AG09309 (cell line): ENCODE measurements at places on chromosomes 1 and 21.

GRCh38 chr1:161988413-161988812 lies 35.3 kb downstream of the OLFML2B start:
- no peak for DNase-seq

DNA sequence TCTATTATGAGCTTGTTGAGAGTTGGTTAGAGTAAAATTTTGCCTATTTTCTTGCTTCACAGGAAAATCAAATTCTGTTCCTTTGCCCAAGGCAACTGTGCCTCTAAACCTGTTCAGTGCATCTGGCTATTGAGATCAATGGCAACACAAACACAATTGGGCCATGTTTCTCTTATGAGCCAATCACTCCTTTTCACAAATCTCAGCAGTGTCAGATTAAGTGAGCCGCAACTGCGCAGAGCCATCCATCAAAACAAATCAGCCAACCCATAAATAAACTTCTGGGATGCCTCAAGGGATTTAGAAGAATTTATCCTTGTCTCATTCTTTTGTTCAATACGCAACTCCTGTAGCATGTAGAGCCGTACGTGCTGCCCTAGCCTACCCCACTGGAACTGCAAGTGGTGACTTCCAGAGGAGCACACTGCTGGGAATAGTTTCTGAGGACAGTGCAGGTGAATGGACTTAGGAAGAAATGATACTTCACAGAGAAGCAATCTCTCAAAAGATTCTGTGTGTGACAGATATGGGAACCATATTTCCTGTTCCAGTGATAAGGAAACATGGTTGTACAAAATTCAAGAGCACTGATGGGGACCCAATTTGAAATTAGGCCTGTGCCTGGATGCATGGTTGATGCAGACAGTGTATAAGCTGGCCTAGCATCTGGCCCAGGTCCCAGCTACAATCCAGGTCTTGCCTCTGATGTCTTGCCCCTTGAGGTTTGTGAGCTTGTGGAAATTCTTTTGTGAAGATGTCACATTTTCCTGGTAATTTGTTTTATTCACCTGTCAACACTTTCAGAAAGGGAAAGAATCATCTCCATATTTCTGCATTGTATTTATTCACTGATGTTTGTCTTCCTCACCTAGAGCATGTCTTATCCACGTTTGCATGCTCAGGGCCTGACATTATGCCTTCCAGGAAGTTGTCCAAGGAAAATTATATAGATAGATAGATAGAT lies 166.2 kb downstream of the URB2 start:
- no peak for DNase-seq

DNA sequence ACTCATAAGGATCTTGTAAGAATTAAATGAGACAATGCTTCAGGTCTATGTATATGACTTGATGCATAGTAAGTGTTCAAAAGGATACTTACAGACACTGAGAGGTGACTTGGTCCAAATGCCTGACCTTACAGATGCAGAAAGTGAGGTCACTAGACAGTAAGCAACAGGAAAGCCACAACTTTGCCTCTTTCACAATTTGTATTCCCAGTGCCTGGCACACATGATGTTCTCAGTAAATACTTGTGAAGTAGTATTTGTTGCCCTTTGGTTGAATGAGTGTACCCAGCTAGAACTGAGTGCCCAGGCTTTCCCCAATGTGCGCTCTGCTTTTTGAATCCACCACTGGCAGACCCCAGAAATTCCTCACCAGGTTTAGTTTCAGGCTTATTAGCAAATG lies 105.1 kb downstream of the BEND5 start:
- no peak for DNase-seq

- DNase-seq = no peak
Observed at GRCh38 chr1:30664103-30664755, 59.2 kb downstream of the MATN1 start.

DNA sequence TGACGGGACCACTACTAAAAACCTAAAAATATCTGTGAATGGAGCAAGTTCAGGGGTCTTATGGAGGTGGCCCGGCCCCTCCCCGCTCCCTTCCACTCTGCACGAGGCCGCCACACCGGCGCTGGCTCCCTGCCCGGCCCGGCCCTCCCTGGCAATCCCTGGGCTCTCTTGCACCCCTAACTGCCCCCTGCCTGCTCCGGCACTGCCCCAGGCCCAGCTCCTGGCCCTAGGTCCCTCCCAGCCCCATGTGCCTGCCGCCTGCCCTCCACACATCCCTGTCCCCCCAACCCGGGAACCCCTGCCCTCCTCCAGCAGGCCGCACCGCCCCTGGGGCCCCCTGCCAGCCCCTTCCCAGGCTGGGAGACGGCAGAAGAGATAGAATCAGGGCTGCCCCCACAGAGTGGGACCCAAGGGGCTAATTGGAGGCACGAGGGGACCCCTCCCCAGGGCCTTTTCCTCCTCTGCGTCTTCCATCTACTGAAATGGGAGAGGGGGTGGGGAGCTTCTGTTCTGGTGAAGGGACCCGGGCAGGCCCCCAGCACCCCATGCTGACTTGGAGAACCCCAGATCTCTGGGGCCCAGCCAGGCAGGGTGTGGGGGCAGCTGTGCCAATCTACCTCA lies 9.3 kb upstream of the CTRC start:
- DNase-seq = no peak

GRCh38 chr1:228285661-228286504 lies 78.0 kb downstream of the OBSCN start:
- no peak for DNase-seq

DNA sequence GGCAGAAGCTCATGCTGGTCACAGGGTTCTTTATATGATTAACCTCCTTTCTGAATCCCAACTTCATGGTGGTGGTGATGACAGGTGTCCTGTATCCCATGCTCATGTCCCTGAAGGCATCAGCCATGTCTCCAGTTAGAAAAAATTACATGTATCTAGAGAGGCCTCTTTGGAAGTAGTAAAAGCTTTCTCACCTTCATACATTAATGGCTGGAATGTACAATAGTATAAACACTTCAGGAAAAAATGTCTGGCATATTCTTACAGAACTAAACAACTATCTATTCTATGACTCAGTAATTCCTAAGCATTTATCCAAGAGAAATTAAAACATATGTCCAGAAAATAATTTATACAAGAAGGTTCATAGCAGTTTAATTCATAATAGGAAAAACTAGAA lies 34.0 kb downstream of the ADAM30 start:
- no peak for DNase-seq

DNA sequence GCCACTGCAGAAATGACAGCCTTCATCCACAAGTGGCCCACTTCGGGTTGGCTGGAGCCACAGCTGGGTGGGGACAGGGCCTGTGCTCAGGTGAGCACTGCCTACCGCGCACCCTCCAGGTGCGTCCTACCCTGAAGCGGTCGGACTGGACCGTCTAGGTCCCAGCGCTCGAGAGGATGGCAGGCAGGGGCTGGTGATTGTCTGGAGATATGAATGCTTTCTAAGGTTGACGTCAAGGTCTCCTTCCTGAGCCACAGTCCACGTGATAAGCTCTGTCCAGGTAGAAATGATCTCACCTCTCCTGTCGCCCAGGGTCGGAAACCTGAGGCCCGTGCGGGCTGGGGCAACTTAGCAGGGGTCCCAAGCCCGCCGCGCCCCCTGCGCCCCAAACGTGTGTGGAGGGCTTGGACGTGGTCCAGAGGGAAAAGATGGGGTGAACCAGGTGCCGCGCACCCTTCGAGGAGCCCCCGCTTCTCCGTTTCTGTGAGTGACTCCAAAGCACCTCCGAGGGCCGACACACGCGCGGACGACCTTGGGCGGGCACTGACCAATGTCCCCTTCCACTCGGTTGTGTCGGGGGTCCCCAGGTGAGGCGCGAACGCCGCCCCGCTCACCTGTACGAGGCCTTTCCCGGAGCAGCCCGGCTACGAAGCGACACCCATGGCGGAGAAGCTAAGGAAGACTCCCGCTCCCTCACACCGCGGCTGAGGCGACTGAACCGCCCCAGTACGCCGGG lies 853 bp upstream of the DOP1B start:
- DNase-seq = no peak

GRCh38 chr21:43290421-43291346 lies 121.9 kb downstream of the CRYAA start:
- DNase-seq = no peak

GRCh38 chr1:17683598-17683997 lies 71.5 kb upstream of the ACTL8 start:
- no peak for DNase-seq

DNA sequence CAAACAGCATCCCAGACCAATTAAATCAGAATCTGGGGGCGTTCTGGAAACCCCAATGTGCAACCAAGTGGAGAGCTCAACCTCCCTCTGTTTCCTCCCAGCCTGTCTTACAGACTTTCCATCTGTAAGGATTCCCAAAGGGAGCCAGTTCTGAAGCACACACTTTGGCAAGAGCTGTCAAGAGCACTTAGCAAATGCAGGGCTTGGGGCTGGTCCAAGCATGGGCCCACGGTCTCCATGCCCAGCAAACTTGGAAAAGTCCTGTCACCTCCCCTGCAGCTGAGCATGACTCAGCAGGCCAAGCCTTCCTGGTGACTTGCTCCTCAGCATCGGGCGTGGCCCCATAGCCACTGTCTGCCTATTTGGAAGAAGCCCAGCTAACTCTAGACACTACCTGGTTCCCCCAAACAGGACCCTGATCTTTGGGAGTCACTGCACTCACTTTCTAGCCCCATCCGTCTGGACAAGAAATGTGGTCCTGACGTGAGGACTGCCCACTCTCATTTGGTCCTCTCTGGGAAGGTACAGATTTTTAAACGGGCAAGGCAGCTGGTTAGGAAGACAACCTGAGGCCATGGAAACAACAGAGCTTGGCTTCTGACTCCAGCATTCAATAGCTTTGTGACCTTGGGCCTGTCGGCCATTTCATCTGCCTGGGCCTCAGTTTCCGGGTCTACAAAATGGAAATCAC lies 16.9 kb downstream of the SLC2A1 start:
- peak; percentile 67 for DNase-seq

DNA sequence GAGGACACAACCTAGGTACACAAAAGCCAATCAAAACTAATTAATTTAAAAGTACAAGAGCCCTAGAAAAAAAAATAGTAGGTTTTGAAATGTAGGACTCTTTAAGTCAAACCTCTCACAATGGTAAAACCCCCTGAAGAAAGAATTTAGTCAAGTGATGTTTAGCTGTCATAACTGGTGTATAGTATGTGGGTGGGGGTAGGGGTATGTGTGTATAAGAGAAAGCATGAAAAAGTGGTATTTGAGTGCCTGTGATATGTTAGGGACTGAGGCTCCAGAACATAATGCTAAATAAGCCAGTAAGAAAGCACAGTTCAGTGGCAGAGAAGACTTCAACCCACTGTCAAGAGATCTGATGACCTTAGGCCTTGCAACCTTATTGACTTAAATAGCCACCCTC lies 507.9 kb downstream of the TTLL7 start:
- no peak for DNase-seq

DNA sequence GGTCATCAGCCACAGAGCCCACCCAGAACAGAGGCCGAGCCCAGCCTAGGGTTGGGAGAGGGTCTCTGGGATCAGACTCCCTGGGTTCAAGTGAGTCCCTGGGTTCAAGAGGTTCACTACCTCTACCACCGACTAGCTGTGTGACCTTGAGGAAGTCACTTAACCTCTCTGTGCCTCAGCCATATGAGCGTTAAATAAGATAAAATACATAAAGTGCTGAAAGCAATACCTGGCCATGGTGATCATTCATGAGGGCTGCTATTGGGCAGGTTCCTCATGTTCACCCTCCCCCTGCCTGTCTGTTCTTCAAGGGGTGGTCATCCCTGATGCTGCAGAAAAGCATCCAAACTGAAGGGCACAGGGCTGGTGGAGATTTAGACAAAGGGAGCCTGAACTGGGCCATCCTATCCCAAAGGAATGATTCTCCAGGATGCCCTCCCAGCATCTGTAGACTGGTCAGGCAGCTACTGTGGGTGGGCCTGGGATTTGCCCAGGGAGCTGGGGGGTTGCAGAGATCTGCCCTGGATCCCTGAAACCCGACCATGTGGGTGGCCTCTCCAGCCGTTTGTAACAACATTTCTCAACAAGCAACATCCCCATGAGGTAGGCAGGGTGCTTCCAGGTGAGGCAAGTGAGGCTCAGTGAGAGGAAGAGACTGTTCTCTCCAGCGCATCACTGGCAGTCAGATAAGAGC lies 196.6 kb downstream of the MATN1 start:
- DNase-seq = no peak

- no peak for DNase-seq
Observed at GRCh38 chr21:14817311-14817710, 247.5 kb downstream of the NRIP1 start.

DNA sequence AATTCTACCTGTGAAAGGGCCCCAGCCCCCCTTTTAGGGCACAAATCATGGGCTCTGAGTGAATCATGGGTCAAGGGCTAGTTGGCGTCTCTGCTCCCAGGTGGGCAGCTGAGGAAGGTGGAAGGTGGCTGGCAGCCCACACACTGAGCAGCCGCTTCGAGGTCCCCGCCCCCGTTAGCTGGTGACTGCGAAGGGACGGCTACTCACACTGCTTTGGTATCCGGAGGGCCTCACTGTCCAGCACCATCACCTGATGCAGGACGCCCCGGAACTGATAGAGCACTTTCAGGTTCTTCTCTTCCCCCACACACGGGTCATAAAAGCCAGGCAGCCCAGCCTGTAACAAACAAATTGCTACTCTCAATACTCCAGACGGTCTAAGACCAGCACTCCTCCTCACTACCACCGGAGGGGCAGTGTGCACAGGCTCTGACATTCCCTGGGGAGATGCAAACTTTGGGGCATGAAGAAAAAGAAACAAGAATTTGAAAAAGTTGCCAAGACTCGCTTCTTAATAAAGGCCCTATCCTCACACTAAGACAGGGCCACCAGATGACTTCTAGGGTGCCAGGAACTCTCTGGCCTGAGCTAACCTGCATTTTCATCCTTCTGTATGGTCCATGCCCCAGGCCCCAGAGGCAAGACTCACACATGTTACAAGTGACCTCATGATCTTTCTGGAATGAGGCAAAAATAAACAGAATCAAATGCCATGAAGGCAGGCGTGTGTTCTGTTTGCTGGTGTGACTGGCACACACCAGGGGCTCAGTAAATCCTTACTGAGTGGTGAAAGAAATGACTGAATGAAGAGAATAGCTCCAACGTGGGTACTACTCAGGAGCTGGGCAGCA lies 11.5 kb downstream of the THAP3 start:
- no peak for DNase-seq

GRCh38 chr1:227707846-227708245 lies 27.3 kb downstream of the JMJD4 start:
- no peak for DNase-seq

GRCh38 chr21:32035617-32036016 lies 162.8 kb downstream of the HUNK start:
- no peak for DNase-seq

GRCh38 chr21:38350684-38351083 lies 93.9 kb downstream of the KCNJ15 start:
- DNase-seq = no peak
